ENCODE measurements at places on chromosomes 11 and 22.

GRCh38 chr11:68373189-68373814, 60.9 kb downstream of the LRP5 start:
- no peak for DNase-seq

DNA sequence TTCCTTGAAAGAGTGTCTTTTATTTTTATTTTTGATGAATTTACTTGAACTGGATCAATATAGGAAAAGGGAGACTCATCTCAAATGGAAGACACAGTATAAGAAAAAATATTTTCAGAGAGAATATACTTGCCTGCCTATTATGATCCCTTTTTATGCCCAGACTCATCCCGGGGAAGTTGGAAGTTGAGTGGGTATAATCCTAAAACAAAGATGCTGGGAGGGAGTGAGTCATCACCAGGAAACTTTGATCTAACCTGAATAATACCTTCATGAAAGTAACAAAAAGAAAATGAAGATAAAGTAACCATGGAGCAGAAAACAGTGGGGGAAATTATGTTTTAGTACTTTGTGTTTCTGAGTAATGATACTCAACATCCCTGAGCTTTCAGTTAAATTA, 1514.0 kb downstream of the FAM181B start:
- DNase-seq = no peak

GRCh38 chr22:29117799-29118477, 45.1 kb downstream of the KREMEN1 start:
- DNase-seq = no peak

DNA sequence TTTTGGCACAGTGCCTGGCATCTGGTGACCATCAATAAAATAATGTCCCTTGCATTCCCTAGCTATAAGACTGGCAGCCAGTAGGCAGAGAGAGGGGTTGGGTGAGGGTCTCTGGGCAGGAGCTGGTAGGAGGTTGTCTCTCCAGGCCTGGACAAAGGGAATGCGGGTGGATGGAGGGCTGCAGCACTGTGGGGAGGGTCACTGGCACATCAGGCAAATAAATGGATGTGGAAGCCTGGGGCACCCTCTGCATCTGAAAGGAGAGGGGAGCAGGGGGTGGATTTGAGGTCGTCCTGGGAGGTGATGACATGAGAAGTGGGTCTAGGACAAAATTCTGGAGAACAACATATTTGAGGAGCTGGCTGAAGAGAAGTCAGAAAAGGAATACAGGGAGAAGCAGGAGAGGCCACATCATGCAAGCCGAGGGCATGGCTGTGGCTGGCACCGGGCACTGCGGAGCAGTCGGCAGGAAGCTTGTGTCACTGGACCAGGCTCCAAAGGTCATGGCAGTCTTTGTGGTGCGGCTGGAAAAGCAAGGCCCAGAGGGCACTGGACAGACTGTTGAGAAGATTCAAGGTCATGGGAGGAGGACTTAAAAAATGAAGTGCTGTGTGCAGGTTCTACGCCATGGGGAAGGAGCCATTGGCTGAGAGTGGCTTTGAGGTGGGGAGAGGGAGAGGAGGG, 36.5 kb upstream of the THY1 start:
- no peak for DNase-seq

- DNase-seq = no peak
These were observed 41.7 kb upstream of the PRDM11 start for GRCh38 chr11:45104790-45105084.

DNA sequence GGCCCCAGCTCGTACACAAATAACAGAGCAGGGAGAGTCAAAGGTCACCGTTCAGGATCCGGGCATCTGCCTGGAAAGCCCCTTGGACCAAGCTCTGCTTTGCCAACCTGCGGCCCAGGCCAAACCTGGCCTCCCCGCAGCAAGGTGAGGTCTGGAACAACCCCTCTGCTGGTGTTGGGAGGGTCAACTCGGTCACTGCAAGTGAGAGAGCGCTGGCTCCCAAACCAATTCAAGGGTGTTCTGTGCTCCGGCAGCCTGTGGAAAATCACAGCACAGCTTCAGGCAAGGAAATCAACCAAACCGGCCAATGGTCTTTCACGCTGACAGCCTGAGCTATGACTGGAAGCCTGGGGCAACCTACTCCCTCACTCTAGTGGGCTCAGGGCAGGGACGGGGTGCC, 63.4 kb downstream of the MYH9 start:
- DNase-seq = no peak

DNA sequence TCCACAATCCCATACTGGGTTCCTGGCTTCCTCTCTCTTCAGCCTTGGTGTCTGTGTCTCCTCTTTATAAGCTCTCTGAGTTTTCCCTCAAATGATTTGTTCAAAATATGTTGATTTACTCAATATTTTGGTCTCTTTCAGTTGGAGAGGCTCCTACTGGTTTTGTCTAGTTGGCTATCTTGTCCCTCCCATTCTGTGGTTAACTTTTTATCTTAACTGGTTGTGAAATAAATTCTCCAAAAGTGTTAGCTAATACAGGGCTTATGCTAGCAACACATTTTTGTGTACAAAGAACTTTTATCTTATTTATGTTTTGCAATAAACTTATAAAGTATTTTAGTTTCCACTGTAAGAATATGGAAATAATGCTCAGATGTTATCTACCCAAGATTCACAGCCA, 200.9 kb downstream of the AASDHPPT start:
- no peak for DNase-seq
